Stimulated activated CD4-positive, alpha-beta T cell treated with anti-CD3 and anti-CD28 coated beads, Interleukin-2, amount 100 ng/mL, for 48 hours (primary cell): ENCODE measurements at places on chromosomes 1 and 21.

GRCh38 chr1:94325377-94326302 is 88.3 kb upstream of the ARHGAP29 start:
- no peak for DNase-seq

GRCh38 chr1:23178950-23179349 is 10.3 kb upstream of the LUZP1 start:
- DNase-seq: no peak

DNA sequence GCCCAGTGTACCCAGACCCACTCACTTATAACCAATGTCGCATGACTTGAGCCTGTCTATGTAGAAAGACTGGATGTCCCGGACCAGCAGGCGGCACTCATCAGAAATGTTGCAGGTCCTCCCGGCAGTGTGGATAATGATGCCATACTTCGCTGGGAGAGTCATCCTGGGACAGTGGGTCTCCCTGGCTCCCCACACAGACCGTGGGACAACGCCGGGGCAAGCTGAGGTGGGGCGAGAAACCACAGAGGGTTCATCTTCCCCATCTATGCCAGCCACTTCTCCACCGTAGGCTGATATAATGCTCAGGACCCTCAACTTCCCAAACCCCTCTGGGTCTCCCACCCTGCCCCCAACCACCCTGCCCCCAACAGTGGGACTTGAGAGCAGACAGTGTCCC is 8.3 kb downstream of the PGLYRP4 start:
- DNase-seq: no peak

DNA sequence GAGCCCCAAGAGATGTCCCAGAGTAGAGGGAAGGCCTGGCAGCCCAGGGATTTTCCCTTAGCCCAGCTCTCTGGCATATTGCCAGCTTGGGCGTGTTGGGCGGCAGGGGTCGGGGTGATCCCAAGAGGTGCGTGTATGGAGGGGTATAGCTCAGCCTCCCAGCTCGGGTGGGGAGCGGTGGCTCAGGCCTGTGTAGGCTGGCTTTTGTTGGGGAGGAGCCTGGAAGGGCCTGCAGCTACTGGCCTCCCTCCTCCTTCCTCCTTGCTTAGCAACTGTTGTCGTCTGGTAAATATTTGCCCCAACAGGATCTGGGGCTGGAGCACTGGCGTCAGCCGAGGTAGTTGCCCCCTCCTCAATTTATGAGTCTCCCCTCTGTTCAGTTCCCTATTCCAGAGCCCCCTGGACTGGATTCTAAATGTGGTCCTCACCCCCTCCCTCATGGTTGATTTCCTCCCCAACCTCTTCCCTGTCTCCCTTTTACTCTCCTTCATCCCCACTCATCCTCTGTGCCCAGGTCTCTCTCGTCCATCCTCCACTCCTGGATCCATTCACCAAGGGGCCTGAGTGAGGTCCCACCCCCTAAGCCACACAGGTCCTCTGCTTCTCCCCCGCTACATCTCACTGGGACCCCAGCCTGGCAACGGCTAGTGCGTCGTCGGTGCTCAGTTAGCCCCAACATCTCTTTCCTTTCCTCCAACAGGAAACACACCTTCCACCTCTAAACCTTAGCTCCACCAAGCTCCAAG is 10.3 kb upstream of the LMNA start:
- DNase-seq: no peak

DNA sequence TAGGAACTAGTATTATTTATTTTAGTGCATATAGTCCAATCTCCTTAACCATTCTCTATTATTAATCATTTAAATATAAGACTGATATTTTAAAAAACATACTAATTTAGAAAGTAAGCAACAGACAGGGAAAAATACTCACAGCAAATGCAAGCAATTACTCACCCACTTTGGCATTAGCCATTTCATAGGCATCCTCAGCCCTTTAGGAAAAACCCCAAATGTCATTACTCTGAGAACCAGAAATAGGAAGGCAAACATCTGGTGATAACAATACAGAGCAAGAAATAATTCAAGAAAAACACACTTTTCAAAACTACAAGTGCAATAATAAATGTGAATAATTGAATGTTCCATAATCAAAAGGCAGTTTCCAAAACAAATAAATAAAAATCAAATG is 545.1 kb downstream of the PLPP3 start:
- no peak for DNase-seq

DNA sequence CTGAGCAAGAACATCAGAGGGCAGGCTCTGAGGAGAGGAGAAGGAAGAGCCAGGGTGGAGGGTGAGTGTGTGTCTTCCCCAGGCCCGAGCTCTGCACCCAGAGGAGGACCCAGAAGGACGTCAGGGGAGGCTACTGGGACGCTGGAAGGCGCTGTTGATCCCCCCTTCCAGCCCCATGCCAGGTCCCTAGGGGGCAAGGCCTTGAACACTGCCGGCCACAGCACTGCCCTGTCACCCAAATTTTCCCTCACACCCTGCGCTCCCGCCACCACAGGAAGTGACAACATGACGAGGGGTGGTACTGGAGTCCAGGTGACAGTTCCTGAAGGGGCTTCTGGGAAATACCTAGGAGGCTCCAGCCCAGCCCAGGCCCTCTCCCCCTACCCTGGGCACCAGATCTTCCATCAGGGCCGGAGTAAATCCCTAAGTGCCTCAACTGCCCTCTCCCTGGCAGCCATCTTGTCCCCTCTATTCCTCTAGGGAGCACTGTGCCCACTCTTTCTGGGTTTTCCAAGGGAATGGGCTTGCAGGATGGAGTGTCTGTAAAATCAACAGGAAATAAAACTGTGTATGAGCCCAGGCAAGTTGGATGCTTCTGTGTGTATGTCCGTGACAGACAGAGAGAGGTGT is 17.1 kb downstream of the BCAN start:
- DNase-seq: no peak

GRCh38 chr1:206736878-206737728 is 33.5 kb upstream of the IL19 start:
- DNase-seq: no peak

DNA sequence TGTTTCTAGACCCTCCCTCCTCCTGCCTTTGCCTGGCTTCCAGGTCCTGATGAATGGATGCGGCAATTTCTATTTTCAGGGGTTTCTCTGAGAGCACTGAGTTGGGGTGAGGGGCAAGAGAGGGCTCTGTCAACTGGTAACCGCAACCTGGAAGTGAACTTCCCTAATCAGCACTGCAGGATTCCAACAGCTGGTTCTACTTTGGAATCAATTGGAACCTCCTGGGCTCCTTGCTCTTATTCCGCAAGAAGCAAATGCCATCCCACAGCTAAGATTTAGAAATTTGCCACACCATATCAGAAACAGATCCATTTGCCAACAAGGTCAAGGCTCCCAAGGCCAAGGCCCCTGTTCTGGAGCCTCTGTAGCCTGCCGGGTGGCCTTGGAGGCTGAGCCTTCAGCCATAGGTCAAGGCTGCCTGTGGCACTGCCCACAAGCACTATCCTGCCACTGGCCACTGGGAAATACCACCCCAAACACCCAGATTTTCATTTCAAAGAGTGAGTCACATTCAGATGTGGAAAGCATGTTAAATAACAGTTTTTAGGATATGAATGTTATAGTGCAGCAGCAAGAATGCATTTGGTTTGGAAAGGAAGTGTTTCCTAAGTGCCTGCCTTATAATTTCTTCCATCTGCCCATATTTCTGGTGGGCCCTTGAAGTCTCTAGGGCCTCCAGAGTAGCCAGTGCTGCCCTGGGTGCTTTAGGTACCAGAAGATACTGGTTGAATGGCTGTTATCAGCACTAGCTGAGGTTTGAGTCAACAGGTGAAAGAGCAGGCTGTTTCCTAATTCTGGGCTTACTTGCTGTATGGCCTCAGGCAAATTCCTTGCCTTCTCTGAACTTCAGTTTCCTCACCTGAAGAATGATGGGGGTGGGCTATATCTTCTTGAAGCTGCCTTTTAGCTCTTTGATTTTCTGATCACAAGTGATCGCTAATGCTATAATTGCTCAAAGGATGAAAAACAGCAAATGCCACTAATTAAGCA is 56.3 kb upstream of the JUN start:
- DNase-seq: no peak

DNA sequence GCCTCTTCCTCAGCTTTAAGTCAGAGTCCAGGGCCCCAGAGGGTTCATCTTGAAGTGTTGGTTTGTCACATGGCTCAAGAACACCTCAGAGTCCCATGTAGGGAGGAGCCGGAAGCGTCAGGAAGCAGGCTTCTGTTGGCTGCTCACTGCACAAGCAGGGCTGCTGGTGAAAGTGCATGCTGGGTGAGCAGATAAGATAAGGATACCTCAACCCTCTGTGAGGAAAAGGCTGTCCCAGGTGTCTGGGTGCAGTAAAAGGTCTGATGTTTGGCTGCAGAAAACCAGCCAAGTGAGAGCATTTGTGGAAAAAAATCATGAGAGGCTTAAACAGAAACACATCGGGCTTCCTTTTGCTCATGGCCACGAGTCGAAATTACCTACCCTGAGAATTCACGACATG is 6.2 kb upstream of the TEX35 start:
- no peak for DNase-seq

DNA sequence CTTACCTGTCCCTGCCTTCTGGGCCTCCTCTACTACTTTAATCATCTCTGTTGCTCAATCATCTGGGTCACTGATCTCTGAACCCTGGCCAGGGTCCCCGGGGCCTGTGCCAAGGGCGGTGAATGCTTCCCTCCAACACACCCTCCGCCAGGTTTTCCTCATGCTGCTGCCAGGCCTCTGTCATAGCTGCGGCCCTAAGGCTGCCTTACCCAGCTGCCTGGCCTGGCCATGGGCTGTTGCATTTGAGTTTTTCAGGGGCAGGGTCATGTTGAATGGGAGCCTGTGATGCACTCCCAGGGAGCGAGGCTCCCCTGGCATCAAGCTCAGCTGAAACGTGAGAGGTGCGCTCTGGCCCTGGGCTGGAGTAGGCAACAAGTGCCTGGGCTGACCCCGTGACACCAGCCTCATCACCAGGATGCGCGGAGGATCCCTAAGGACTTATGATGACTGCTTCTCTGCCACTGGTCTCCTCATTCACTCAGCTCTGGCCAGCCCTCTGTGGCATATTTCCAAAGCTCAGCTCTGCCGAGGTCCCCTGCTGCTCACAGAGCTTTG is 7.6 kb downstream of the EDN2 start:
- DNase-seq: no peak

DNA sequence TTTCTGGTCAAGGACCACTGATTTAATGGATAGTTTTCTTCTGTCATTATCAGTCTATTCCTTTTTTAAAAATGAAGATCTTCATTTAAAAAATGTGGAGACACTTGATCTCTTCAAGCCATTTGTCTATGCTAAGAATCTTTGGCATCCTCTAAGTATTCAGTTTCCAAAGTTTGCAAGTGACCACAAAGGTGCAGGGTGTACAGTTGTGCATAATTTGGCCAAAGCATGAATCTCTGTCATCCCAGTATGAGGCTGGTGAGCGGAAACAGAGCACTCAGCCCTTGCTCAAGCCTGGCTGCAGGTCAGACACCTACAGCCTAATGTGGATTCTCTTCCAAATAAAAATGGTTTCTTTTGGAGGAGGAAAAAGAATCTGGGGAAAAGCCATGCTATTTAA is 19.8 kb downstream of the PARP1 start:
- DNase-seq: no peak

- DNase-seq: no peak
Observed at GRCh38 chr1:173042806-173043205, 7.9 kb downstream of the TNFSF18 start.

DNA sequence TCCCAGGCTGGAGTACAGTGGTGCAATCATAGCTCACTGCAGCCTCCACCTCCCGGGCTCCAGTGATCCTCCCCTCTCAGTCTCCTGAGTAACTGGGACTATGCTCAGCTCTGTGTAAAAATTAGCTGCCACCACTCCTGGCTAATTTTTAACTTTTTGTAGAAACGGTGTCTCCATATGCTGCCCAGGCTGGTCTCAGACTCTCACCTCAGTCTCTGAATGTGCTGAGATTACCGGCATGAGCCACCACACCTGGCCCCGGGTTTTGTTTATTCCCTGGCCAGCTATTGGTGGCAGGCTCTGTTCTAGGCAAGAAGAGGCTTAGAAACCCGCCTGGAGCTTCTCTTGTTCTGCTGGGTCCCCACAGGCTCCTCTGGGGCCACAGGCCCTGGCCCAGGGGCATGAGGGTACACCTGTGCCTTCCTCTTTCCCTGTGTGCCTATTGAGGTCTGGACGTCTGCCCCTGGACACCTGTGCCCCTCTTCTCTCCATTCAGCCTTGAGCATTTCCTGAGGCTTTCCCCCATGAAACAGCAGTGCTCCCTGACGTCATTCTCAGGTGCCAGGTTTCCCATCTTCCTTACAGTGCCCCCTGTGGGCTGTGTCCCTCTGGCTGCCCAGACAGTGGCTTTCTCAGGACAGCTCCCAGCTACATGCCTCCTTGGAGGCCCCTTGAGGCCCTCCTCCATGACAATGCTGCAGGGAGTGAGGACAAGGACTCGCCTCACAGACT is 57.5 kb downstream of the PCP4 start:
- no peak for DNase-seq

DNA sequence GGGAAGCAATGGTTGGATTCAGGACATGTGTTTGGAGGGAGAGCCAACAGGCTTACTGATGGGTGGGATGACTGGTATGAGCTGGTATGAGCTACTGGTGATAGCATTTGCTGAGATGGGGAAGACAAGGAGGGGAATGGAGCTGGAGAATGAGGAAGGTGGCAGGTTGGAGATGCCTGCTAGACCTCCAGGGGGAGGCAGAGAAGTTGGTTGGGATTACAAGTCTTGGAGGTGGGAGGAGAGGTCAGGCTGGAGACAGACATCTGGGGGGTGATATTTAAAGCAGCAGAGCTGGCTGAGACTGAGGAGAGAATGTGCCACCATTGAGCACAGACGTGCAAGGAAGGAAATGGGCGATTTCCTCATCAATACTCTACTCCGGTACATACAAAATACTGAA is 31.8 kb upstream of the ENO1 start:
- DNase-seq: no peak

- no peak for DNase-seq
Observed at GRCh38 chr1:183807549-183808168, 2.7 kb downstream of the RGL1 start.

DNA sequence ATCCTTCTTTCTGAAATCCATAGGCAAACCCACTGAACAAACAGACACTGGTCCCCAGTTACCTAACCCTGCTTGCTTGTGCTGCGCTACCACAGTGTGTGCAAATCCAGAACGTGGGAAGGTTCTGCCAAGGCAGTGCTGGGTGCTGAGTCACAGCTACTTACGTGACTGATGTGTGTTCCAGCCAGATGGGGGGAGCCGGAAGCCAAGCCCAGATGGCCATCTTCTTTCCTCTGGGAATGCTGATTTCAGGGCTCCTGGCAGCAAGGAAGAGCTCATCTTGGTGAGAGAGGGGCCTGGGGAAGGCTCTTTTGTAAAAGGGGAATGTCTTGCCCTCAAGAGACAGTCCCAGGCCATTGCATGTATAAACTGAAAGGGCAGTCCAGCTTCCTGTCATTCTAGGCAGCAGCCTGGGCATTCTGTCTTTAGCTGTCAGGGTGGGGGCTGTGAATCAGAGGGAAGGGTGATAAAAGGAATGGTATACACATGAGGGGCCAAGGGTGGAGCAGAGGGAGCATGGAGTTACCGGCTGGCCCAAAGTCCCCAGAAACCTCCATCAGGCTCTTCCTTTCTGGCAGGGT is 54.1 kb downstream of the CD46 start:
- no peak for DNase-seq
